T-helper 2 cell (primary cell): ENCODE measurements at places on chromosomes 3 and 15.

- no peak for DNase-seq
Measured at GRCh38 chr15:58332676-58333400, 99.0 kb upstream of the LIPC start.

DNA sequence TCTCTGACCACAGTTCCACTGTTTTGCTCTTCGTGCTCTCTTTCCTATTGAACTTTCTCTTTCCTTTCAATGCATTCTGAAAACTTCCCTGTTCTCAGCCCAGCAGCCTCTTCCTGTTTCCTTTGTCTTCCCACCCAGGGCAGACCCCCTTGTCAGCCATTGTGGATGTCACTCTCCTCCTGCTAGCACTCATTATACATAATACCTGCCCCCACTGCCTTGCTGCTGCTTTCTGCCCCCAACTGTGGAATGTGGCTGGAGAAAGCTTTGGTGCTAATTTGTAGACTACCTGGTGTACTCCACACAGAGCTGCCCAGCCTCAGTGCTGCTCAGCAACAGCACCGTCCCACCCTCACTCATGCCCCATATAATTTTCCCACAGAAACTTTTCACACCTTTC, 80.2 kb downstream of the CHCHD6 start:
- no peak for DNase-seq

- DNase-seq: no peak
Measured at GRCh38 chr15:43277901-43278300, 11.2 kb upstream of the TGM5 start.

GRCh38 chr3:58117561-58118181, 93.1 kb downstream of the DNASE1L3 start:
- DNase-seq: no peak

GRCh38 chr3:152717252-152717651, 117.7 kb upstream of the P2RY1 start:
- DNase-seq: no peak

GRCh38 chr3:133845127-133845526, 39.5 kb downstream of the SRPRB start:
- DNase-seq: no peak

- no peak for DNase-seq
Measured at GRCh38 chr3:183745300-183746098, 47.9 kb downstream of the YEATS2 start.

- DNase-seq: no peak
Measured at GRCh38 chr15:41556677-41557076, 2.3 kb upstream of the TYRO3 start.

DNA sequence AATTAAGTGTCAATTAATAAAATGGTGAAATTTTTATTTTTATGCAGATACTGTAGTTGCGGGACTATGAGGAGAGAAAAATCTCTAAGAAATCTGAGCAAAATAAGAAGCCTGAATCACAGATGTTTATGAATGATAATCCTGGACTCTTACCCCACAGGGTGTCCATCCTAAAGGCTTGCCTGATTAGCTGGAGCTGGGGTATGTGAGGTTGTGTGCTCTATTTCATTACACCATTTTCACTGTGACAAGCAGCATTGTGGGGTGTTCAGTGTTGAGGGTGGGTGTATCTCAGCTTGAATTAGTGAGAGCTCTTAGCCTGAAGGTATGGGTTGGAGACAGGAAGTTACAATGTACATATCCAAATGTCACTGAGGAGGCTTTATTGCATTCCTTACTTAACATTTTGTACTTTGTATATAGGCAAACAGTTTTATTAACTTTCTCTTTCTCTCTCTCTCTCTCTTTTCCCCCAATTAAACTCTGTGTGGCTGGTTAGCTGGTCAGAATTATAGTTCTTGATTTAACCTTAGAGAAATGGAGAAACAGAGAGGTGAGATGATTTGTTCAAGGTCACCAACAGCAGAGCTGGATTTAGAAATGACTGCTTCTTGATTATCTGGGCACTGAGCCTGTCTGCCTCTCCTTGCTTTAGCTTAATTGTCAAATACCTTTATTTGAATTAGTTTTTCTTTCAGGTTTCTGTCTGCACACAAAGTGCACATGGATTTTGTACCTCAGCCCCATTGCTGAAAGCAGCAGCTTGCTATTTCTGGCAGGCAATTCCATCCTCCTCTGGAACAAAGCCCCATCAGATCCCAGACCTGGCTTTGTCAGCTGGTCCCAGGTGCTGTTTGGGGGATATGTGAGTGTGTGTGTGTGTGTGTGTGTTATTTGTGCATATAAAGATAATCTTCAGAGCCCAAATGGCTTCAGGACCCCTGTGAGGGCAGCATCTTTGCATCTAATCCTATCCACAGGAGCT, 35.8 kb downstream of the GJD2 start:
- no peak for DNase-seq

GRCh38 chr3:58299839-58300516, 6.1 kb upstream of the RPP14 start:
- no peak for DNase-seq

DNA sequence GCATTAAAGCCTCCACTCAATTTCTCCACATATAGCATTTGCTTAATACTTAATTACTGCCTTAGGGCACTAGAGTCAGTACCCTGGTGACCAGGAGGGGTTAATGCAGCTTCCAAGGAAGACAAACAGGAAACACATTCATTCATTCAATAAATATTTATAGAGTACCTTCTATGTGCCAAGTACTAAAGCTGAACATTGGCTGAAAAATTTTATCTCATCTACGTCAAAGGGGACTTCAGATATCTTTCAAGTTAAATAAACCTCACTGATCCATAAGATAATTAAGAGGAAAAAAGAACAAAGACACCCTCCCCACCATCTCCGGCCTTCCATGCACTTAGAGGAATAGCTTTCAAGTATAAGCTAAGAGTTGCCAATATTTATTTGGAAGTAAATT, 156.9 kb upstream of the PRICKLE2 start:
- no peak for DNase-seq

GRCh38 chr15:88591384-88591783, 29.8 kb upstream of the AEN start:
- no peak for DNase-seq

DNA sequence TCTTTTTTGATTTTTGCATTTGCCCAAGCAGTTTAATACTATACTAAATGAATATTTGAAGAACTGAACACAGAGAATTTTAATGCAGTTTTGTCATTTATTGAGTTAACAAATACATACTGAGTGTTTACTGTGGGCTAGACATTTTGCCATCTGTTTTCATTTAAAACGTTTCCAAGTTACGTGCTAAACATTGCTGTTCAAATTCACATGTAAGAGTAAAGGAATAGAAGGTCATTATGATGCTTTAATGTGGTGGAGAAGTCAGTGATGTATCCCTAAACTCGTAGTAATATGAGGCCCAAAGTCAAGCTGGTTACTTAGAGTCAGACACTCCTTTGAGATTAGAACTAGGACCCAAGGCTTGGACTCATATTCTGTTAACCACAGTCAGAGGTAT, 49.4 kb downstream of the CRYBG3 start:
- no peak for DNase-seq

DNA sequence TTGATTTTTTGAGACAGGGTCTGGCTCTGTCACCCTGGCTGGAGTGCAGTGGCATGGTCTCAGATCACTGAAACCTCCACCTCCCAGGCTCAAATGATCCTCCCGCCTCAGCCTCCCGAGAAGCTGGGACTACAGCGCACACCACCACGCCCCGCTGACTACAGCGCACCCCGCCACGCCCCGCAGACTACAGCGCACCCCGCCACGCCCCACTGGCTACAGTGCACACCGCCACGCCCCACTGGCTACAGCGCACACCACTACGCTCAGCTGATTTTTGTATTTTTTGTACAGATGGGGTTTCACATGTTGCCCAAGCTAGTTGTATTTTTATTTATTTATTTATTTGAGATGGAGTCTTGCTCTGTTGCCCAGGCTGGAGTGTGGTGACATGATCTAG, 35.6 kb downstream of the SLC51A start:
- no peak for DNase-seq

DNA sequence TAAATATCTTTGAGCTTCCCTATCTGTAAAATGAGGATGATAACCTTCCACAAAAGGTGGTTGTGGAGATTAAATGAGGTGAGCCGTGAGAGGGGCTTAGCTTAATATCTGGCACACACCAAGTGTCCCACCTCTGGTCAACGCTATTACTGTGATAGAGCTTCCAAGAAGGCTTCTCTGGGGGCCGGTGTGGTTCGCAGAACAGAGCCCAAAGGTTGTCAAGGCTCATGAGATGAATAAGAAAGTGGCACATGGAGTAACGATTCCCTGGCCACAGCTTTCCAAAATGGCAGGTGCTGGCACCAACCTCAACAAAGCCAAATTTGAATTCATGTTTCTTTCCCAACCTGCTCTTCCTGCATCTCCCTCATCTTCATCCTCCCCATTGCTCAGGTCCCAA, 10.4 kb downstream of the KY start:
- DNase-seq: no peak

DNA sequence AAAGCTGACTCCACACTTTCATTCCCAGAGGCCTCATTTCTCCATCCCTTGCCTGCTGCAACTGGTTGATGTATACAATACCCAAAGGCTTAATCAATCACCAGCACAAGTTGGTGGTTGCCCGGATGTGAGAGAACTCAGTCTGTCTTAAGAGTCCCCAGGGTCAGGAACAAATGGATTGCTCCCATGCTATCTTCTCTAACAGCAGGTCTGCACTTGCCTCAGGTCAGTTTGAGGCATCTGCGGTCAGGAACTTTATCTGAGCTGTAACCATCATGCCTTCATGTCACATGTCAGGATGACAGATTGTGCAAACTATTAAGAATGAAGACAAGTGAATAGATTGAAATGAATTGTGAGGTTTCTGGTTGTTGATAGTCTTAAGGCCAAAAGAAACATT, 56.1 kb downstream of the BFSP2 start:
- DNase-seq: no peak

DNA sequence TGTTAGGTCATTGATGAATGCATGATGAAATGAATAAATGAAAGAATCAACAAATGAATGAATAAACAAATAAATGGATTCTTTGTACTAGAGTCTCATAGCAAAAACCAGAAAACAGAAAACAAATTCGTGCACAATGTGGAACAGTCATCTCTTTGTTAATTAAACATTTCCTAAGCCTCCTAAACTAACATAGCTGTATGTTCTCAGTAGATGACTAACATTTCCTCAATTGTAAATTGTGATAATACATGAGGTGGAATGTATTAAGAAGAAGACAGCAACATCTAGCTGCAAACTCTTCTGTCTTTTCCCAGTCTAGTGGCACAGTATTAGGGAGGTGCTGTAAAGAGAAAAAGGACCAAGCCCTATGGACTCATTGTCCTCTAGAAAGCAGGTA, 1021.0 kb downstream of the MCTP2 start:
- DNase-seq: no peak

- DNase-seq: peak; percentile 20
Measured at GRCh38 chr3:37536840-37537239, 324.8 kb upstream of the CTDSPL start.

DNA sequence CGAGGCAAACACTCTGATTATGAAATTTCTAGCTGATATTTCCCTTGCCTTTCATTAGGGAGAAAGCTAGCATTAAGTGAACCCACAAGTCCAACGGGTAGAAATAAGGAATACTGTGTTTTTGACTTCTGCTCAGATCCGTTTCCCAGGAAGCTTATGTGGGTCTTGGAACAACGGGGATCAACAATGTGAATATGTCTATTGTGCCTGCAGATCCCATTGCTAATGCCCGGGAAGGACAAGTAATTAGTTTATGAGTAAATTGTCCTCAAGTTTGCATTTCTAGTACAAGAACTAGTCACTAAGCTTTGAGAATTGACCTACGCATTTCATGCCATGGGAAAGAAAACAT, 236.4 kb downstream of the UACA start:
- no peak for DNase-seq

GRCh38 chr3:14625443-14625842, 26.1 kb upstream of the CCDC174 start:
- no peak for DNase-seq
